Glomerular endothelial cell (primary cell): ENCODE measurements at places on chromosomes 2 and 18. TPM values are rescaled to one million over a fixed set of nuclear protein-coding genes. Genes with fewer than 3 reads are reported as not detected.

Gene TAF1B
- 8.5 and 14.4 TPM in 2 replicates for total RNA-seq

Gene SPATA3
- not detected in 2 replicates for total RNA-seq

Gene NAT8
- not detected in 2 replicates for total RNA-seq

Gene VWA3B
- not detected in 2 replicates for total RNA-seq

Gene SATB2
- 2.6 and 5.0 TPM in 2 replicates for total RNA-seq

Gene SCN1A
- total RNA-seq: not detected in 2 replicates

Gene ZCCHC2
- total RNA-seq: 18.1 and 23.2 TPM in 2 replicates
